ENCODE measurements at places on chromosomes 13 and 19.

- no peak for DNase-seq
Observed at GRCh38 chr19:55069865-55070197, 5.8 kb upstream of the EPS8L1 start.

DNA sequence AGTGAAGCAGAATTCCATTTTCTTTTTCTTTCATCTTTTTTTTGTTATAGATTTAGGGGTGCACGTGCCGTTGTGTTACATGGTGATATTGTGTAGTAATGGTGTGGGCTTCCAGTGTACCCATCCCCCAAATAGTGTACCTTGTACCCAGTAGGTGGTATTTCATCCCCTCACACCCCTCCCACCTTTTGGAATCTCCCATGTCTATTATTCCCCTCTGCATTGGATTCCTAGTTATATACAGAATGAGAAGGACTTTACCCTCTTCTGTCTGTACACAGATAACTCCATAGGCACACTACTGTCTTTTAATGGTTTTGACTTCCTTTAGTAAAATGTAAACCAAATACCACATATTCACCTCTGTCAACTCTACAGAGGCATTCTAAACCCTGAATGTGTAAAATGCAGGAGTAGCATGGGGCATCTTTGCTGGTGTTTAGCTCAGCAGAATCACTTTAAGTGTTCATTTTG lies 28.0 kb downstream of the FRY start:
- DNase-seq = no peak

- DNase-seq = no peak
Observed at GRCh38 chr13:29065142-29065541, 245.0 kb downstream of the MTUS2 start.

GRCh38 chr13:44464471-44464870 lies 90.8 kb downstream of the SERP2 start:
- no peak for DNase-seq

- DNase-seq = no peak
Observed at GRCh38 chr13:26983543-26984320, 187.9 kb downstream of the USP12 start.

DNA sequence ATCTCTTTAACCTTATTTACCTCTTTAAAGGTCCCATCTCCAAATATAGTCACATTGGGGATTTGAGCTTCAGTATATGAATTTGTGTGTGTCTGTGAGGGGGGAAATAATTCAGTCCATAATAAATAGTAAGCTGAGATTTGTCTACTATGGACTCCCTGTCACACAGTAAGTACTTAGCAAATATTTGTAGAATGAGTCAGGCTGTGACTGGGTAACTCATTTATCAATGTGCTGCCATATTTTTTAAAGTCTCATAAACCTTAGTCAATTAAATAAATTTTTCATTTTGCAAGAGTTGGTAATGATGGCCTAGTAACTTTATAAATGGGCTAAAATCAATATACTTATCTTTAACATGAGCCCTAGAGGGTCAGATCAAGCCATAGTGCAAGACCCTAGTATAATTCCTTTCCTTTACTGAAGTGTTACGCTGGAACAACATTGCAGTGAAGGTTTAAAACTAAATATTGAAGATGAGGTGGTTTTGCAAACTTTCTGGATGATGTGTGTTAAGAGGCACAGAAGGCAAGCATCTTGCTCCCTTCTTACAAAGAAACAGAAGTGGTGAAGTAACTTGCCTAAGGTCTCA lies 305.1 kb downstream of the KCNRG start:
- no peak for DNase-seq

Data from stimulated activated CD8-positive, alpha-beta memory T cell treated with anti-CD3 and anti-CD28 coated beads, Interleukin-7, amount 100 ng/mL, for 1 hour (primary cell).